ENCODE measurements at places on chromosomes 3 and 15. TPM values are rescaled to one million over a fixed set of nuclear protein-coding genes. Genes with fewer than 3 reads are reported as not detected.

DNA sequence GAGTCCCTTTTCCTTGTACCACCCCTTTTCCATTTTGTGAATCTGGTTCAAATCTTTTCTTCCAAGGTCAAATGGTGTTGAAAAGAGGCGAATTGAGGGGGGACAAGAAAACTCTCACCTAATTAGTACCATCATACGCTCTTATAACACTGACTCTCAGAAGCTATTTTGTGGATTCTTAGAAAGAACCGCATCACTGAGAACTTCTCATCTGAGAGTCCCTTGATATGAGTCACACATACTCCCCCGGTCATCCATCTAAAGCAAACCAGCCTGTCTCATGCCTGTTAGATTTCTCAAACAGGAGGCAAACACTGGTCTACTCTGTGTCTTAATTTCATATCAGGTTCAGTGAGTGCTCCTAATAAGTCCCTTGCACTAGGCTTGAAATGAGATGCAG is 76.5 kb upstream of the SPRED1 start:
- DNase-seq = no peak

- no peak for DNase-seq
These were observed 53.1 kb downstream of the FAM81A start for GRCh38 chr15:59491062-59491461.

DNA sequence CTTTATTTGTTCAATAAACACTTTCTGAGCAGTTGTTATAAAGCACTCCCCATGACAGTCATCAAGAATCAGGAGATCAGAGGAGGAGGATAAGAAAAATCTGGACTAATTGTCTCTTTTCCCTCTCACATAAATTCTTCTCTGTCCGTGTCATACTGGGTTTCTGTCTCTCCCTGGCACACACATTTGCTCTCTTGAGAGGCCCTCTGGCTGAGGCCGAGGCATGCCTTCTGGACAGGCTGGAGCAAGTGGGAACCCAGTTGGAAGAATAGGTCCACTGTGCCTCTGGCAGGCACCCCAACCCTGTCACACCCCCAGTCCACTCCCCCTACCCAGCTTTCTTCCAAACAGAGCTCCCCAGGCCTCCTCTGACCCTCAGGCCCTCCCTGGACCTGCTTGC is 315.8 kb downstream of the UACA start:
- DNase-seq = no peak

Gene ATP13A5
- not detected for total RNA-seq

- DNase-seq = no peak
These were observed 2.4 kb downstream of the GNL3 start for GRCh38 chr3:52688266-52688665.

- DNase-seq = no peak
These were observed 16.0 kb upstream of the PCOLCE2 start for GRCh38 chr3:142904639-142905436.

DNA sequence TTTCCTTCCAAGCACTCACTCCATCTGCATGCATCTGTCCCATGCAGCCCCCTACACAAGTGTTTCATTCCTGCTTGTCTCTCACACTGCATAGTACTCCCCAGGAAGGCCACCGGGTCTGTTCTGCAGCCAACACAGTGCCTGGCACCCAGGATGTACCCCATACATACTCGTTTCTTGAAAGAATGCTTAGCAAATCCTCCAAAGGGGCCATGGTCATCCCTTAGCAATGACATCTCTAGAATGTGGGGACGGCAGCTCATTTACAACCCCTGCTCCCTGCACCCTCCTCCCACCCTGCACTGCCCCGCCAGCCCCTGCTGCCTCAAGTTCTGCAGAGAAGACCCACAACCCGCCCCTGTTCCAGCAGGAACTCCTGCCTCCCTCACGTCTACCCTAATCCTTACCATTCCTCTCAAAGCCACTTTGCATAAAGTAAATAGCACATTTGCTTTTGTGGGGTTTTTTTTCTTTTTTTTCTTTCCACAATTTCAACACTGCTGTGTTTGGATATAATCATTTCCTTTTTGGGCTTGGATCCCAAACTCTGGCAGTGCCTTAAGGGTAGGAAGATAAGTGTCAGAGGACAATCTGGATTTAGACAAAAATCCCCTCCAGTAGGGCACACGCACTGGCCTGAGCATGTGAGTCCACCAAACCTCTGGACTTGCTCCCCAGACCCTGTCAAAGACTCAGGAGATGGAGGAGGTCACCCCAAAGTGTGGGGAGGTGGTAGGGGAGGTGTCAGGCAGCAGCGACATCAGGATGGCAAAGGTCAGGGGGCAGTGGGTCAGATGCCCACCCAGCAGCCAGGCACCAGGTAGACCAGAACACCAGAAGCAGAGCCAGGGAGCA is 68.4 kb downstream of the MEGF11 start:
- DNase-seq = peak; percentile 38

GRCh38 chr3:165491487-165491886 is 295.3 kb upstream of the SLITRK3 start:
- DNase-seq = no peak

GRCh38 chr3:122219242-122219872 is 35.9 kb downstream of the CASR start:
- DNase-seq = no peak

GRCh38 chr3:53150247-53151085 is 10.5 kb upstream of the PRKCD start:
- no peak for DNase-seq

DNA sequence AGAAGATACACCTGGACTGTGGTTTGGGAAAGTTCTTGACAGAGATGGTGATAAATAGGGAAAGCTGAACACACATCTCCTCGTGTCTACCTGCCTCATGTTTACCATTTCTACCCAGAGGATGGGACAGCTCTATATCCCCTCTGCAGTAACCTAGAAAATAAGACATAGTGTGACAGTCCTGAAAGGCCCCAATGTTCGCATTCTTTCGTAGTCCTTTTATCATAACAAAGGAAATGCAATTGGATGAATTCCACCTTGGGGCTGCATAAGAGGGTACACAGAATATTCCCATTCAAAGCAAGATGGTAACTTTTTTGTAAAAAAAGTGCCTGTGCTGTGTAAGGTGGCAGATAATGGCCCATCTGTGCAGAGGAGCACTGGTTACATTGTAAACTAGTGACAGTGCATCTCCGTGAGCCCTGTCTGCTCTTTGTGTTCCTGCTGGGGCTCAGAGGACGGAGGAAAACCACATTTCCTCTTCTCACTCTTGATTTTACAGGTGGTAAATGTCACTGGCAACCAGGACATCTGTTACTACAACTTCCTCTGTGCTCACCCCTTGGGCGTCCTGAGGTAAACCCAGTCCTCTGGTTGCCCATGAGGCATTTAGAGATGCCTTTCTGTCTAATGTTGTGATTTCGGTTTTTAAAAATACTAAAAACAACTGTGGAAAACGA is 74.3 kb downstream of the SIDT1 start:
- DNase-seq = no peak

DNA sequence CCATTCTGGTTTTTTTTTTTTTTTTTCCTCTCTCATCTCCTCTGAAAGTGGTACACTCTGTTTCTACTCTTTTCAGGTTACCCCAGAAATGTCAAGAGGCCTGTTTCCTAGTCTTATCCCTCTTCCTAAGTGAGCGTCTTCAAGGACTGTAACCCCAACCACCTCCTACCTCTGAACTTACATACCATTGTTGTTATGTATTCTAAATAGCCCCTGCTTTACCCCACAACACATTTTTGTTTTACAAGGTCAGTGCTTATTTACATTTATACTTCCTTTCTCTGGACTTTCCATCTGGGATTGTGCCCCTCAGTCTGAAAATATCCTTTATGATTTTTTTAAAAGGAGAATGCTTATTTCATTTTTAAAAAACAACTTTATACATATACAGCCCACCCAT is 38.8 kb downstream of the PTH1R start:
- DNase-seq = no peak

- no peak for DNase-seq
These were observed 1072.7 kb downstream of the OTOL1 start for GRCh38 chr3:162569314-162569713.

GRCh38 chr3:54034971-54035370 is 87.4 kb upstream of the CACNA2D3 start:
- DNase-seq = no peak

- DNase-seq = no peak
These were observed 59.1 kb upstream of the CSTA start for GRCh38 chr3:122265957-122266356.

DNA sequence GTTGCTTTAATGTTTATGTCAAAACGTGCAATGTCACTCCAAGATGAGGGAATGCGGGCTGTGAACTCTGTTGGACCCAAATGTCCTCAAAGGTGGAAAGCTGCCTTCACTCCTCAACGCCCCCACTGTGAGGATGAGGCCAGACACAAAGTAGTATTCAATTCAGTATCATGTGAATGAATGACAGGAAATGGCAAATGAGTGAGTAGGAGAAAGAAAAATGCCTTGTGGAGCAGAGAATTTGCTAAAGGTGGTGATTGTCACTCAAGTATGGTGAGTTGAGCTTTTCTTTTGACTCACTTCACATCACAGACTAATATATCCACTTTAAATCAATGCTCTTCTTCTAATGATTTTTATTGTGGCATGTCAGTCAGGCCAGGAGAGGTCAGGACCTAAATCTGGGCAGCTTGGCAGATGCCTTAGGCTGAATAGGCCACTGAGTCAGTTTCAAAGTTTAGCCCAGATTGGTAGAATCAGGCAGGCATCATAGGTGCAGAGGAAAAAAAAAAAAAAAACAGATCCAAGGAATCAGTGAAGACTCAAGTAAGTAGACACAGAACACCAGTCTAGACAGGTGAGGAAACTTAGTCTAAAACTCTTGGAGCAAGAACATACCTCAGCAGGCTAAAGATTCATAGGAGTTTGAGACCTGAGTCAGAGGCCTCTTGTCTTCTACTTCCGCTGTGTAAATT is 71.0 kb upstream of the ZBED2 start:
- no peak for DNase-seq

Gene VILL
- 2.6 TPM for total RNA-seq

Gene PTH1R
- total RNA-seq = 5.4 TPM

Gene RBM5
- 85.3 TPM for total RNA-seq

Gene SLC2A2
- total RNA-seq = not detected

DNA sequence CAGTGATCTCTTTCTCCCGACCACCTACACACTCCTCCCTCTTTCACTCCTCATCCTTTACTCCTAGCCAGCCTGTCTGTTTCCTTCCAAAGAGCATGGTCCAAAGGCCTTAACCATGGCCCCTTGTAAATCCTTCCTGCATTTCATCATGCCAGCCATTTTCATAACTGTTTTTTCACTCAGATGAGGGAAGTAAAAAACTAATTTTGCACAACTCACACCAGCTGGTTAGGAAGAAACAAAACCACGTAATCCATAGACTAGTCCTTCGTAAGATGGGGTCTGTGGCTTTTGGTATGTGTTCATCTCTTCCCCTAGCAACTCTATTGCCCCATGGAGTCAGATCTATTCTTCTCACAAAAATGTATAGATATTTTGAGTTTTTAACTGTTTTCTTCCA is 187.8 kb downstream of the SHOX2 start:
- no peak for DNase-seq

Gene PLCB2
- total RNA-seq = 4.6 TPM

Gene GPR160
- 0.78 TPM for total RNA-seq

- DNase-seq = no peak
These were observed 301.4 kb downstream of the RBMS3 start for GRCh38 chr3:29582273-29582672.

- no peak for DNase-seq
These were observed 36.3 kb downstream of the KLF13 start for GRCh38 chr15:31362886-31363285.

- DNase-seq = no peak
These were observed 961.6 kb downstream of the MCTP2 start for GRCh38 chr15:95192923-95193322.

Gene UQCRC1
- total RNA-seq = 753 TPM

DNA sequence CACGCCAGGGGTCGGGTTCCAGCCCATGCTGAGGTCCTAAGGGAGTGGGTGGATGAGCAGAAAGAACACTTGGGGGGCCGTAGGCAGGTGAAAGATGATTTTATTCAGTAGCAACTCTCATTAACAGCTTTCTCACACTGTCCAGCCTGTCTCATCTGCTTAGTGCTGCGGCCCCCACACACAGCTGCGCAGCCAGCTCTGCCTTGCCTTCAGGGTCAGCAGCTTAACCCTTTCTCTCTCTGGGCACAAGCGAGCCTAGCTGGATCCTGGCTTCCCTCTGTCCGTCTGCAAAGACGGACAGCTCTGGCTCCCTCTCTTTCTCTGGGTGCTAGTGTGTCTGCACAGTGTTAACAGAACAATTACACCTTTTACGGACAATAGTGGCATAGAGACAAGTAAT is 21.3 kb downstream of the NPAP1 start:
- DNase-seq = no peak

Gene GCSAM
- not detected for total RNA-seq

- DNase-seq = no peak
These were observed 613.1 kb downstream of the SI start for GRCh38 chr3:164465172-164465571.

Gene CRYBG3
- total RNA-seq = 38.2 TPM

DNA sequence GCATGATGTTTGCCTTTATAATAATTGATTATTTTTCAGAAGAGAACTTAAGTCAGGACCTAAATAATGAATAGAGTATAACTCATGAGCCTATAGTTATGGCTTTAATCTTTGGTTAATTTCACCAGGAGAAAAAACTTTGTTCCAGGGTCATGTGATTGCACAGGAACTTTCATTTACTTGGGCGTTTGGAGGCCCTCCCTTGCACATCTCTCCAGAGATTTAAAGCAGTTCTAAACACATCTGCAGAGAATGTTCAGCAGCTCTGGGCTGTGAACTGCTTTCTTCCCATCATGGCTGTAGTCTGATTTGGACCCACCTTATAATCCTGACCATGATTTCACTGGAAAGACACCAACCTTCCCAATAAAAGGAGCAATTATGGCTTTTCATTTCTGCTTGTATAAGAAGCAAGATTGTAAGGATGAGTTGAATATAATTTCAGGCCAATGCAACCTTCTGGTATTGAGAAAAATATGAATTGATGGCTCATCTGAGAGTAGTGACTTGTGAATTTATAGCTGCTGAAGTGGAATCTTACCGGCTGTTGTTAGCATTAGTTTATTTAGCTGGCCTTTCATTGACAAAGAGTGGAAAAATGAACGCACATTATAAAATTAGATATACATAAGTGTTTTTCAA is 80.9 kb upstream of the PRTG start:
- no peak for DNase-seq

DNA sequence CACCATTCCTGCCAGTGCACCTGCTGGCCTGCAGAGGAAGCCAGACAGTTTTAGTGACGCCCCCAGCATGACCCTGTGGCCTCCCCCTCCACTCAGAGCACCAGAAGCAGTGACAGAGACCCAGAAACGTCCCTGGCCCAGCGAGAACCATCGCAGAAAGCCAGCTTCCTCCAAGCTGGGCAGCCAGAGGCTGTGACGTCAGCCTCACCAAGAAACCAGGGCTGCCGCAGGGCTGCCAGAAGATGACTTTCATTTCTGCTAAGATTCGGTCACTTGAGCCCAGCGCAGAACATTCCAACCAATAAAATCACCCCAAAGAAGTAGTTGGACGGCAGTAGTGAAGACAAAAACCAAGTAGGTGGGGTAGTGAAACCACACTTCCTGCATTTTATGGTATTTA is 29.6 kb upstream of the RPL32 start:
- DNase-seq = no peak

Gene OSTN
- 0.48 TPM for total RNA-seq

- DNase-seq = no peak
These were observed 210.1 kb downstream of the CHST2 start for GRCh38 chr3:143329567-143330211.
